Cerebellum (tissue), 4 donors: ENCODE measurements at places on chromosomes 3 and 15.

GRCh38 chr3:57706462-57706861 lies 13.6 kb upstream of the DENND6A start:
- DNase-seq = no peak

- DNase-seq = no peak
Observed at GRCh38 chr15:76328106-76328696, 8.4 kb upstream of the ISL2 start.

GRCh38 chr3:111582120-111582474 lies 13.0 kb downstream of the ZBED2 start:
- no peak for DNase-seq

DNA sequence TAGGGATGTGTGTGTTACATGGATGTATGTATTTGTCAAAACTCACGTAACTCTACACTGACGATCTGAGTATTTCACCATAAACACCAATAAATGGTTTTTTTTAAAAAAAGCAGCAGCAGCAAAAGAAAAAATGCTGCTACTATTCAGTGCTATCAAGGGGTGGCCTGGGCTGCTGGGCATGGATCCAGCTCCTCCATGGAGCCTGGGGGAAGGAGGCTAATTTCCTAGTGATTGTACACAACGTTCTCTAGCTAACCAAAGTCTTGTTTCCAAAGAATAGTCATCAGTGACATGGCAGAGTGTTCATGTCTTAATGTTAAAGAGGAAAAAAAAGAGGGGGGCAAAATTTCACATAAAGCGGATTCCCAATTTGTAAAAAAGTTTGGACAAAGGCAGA lies 29.0 kb downstream of the POMGNT2 start:
- no peak for DNase-seq

GRCh38 chr3:156513619-156514018 lies 41.3 kb downstream of the SSR3 start:
- DNase-seq = no peak

DNA sequence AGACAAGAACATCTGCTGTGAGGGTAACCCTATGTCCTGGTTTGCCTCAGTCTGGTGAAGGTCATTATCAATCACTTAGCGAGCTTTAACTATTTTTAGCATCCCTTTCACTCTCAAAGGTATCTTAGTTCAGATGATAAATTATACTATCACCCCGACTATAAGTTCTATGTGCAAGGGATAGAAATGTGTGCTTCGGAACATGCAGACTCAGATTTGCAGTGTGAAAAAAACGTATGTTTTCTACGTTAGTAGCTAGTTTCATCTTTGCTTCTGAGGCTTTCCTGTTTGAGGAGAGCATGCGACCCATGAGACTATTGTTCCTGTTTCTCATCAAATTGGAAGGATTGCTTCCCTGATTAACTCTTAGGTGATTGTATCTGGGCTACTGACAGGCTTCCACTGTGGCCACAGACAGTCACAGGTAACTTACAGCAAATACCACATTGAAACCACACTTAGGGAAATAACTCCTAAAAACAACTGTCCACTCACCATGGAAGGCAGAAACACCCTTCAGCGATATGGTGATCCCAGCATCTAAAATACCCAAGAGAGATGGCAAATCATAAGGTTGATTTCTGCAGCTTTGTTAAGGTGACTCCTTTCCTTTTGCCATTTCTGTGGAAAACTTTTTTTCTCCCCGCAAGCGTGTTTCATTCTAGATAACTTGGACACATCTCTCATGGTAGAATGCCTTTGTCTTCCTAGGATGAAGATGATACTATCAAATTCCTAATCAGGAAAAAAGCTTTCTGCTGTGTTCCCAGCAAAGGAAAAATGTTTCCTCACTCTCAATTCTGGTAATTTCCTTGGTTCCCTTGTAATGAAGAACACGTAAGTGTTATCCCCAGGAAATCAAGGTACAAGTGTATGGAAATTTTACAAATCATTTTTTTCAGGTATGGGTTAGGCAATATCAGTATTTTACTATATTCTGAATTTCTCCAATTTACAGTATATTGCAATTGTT lies 5.2 kb downstream of the GCSAM start:
- DNase-seq = no peak

GRCh38 chr3:181896605-181897004 lies 184.9 kb downstream of the SOX2 start:
- DNase-seq = no peak
